CD4-positive, alpha-beta T cell treated with Interleukin-1 beta for 1 hour (primary cell): ENCODE measurements at places on chromosomes 2 and 18.

DNA sequence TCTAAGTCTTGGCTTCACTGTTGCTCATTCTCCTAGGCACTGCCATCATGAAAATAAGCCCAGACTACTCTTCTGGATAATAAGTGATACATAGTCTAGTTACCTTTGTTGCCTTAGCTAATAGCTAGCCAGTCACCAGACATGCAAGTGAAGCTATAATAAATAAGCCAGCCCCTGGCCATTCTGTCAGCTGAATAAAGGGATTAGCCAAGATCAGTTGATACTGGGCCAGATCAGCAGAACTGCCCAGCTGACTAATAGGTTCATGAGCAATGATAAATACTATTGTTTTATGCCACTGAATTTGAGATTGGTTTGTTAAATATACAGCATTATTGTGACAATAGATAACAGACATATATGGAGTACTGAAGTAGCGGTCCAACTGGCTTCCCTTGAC, 8.0 kb upstream of the C2orf69 start:
- DNase-seq, result no peak

DNA sequence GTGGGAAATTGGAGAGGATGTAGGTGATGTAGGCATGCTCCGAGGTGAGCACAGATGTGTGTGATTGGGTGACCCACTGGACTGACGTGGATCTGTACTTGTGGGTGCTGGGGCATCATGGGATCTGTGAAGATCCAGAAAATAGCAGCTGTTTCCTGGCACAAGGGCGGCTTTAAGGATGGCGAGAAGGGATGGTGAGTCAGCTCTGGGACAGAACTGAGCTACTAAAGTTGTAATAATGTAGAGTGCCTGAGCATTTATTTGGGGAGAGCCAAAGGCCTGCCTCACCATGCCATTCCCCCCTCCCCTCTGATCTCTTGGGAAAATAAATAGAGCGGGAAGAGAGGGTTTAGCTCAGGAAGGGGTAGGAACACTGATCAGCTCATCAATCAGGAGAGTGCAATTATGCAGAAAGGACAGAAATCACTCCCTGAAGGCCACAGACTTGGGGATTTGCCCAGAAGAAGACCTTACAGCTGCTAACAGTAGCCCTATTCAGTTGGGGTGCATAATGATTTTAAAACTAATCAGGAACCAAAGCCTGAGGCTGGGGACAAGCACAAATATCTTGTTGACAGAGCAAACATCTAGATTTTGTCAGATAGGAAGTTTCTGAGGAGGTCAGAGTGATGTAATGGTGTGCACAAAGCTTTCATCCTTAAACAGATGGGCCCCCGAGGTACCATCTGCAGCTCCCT, 30.3 kb downstream of the TANC1 start:
- no peak for DNase-seq

DNA sequence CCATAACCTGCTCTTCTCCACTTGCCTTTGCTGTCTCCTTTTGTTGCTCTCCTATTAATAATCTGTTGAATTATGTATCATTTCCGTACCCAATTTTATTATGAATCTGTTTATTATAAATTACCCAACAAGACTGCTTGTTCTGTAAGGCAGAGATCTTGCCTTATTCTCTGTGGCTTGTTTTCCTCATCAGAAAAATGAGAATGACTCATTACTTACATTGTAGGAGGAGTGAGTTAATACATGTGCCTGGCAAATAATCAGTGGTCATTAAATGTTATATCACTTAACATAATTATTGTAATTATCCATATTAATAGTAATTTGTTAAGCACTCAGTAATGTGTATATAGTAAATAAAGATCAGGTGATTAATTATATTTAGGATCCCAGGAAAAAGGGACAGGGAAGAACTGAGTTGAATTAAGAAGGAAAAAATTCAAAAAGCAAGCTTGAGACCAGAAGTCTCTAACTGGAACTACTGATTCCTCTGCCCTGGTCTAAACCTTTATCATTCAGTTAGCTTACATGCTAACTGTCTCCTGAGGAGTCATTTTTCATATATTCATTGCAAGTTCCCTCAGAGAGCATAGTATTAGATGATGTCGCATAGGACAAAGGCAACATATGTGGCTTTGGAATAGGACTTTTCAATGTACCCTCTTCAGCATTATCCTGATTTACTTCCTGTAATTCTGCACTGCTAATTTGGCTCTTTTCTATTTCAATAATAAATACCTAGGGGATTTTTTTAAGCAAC, 335.7 kb downstream of the GALNT13 start:
- no peak for DNase-seq

DNA sequence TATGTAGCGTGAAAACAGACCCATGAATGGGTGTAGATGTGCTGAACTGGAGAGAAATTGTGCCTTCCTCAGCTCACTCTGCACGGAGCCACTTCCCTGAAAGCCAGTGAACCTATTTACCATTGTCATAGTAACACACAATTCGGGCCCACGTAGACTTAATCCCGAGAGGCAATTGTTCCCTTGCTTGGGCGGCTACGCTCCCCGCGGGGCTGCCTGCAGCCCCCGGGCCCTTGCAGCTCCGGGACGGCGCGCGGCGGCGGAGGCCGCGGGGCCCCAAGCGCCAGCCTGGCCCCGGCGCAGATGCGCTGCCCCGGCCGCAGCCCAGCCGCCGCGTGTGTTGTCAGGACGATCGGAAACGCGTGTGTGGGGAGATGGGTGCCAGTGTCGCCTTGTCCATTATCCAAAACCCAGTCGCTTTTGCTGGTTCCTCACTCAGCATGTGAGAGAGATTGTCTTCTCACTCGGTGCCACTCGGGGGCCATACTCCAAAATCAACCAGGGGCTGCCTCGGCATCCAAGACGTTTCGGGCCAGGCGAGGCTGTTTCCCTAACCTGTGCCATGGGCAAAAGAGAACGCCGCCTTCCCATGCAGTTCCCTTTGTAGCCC, 17.9 kb upstream of the LRRTM1 start:
- no peak for DNase-seq

DNA sequence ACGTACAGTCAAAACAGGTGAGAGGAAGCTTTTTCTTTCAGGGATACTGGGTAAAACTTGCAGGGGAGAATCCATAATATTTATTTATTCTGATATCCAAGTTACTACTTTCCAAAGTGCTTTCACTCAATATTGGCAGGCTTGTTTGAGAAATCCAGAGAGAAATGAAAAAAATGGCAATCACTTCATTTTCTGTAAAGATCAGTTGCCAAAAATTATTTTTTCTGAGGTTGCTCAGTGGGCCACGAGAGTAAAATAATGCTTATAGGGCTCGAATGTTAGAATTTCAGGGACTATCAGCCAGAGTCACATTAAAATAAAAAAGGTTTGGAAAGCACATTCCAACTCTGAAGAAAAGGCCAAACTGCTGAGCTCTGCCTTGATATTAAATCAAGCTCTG, 324.6 kb upstream of the RND3 start:
- no peak for DNase-seq
